ENCODE measurements at places on chromosomes 11 and 22. TPM values are rescaled to one million over a fixed set of nuclear protein-coding genes. Genes with fewer than 3 reads are reported as not detected.

DNA sequence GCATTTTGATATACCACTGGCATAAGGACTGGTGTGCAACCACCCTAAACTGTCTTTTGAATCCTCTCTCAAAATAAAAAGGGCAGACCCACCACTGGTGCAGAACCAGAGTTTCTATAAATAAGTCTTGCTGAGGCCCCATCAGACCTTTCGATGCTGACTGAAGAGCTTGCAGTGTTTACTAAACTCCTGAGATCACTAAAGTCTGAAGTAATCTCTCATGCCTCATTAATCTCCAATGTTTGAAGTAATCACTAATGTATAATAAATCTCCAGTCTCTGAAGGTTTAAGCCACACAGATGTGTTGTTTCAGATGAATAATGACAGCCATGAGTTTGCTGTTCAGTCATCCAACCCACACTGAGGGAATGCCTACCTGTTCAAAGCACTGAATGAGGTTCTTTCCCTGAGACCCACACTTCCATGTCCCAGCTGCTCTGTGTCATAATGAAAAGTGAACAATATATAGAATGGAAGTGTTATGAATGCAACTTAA, 50.6 kb upstream of the DEUP1 start:
- H3K27me3 ChIP-seq: no peaks in the 10 kb centered on the region
- DNase-seq: no peak
- no peak overlapping the region for H3K4me3 ChIP-seq
- H3K36me3 ChIP-seq: no peaks in the 10 kb centered on the region

Gene TOLLIP
- 55.1 TPM for total RNA-seq

- H3K27ac ChIP-seq: no peak overlapping the region
- no peaks in the 10 kb centered on the region for H3K4me1 ChIP-seq
- no peaks in the 10 kb centered on the region for H3K36me3 ChIP-seq
- H3K27me3 ChIP-seq: peaks cover 50% of the 10 kb centered on the region
Measured at GRCh38 chr11:19409307-19409706, 168.6 kb upstream of the E2F8 start.

Gene SHISAL1
- not detected for total RNA-seq

Gene MS4A6A
- total RNA-seq: not detected

Gene MMP11
- total RNA-seq: 2.7 TPM

- H3K36me3 ChIP-seq: no peaks in the 10 kb centered on the region
- peaks cover 10% of the 10 kb centered on the region for H3K4me1 ChIP-seq
- H3K27ac ChIP-seq: no peak overlapping the region
- peak overlapping the region; percentile 62 for H3K4me3 ChIP-seq
Measured at GRCh38 chr11:67023957-67024353, 1.0 kb downstream of the SYT12 start.

DNA sequence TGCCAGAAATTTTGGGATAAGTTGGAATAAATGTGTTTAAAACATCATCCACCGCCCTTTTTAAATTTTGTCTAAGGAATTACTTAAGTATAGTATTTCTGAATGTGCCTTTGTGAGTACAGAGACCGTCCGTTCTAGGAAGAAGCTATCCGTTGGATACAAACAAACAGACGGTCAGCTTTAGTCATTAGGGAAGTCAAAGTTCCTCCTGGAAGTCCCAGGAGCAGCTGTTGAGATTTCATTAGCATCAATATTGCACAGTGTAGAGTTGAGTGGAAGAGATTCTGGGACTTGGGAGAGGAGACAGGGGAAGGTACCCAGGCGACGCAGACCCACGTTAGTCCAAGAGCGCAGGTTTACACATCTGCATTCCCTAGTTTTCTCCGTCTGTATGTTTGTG, 15.7 kb upstream of the ADSL start:
- H3K36me3 ChIP-seq: peaks cover 17% of the 10 kb centered on the region
- H3K4me3 ChIP-seq: no peak overlapping the region
- peaks cover 28% of the 10 kb centered on the region for H3K4me1 ChIP-seq
- no peak for DNase-seq
- H3K27me3 ChIP-seq: no peaks in the 10 kb centered on the region

GRCh38 chr11:14240221-14240620, 118.8 kb downstream of the RRAS2 start:
- no peaks in the 10 kb centered on the region for H3K36me3 ChIP-seq
- no peak overlapping the region for H3K27ac ChIP-seq
- no peak overlapping the region for H3K4me3 ChIP-seq
- no peaks in the 10 kb centered on the region for H3K4me1 ChIP-seq

GRCh38 chr11:46942172-46942571, 5.6 kb downstream of the CSTPP1 start:
- H3K36me3 ChIP-seq: peaks cover 4% of the 10 kb centered on the region
- H3K4me3 ChIP-seq: no peak overlapping the region
- peaks cover 8% of the 10 kb centered on the region for H3K4me1 ChIP-seq
- no peaks in the 10 kb centered on the region for H3K27me3 ChIP-seq
- DNase-seq: no peak
- no peak overlapping the region for H3K27ac ChIP-seq

Gene ZNF280B
- 0.29 TPM for total RNA-seq

GRCh38 chr11:115803073-115803740, 299.0 kb upstream of the CADM1 start:
- no peaks in the 10 kb centered on the region for H3K36me3 ChIP-seq
- no peaks in the 10 kb centered on the region for H3K27me3 ChIP-seq
- no peaks in the 10 kb centered on the region for H3K4me1 ChIP-seq
- H3K4me3 ChIP-seq: no peak overlapping the region
- no peak overlapping the region for H3K27ac ChIP-seq

DNA sequence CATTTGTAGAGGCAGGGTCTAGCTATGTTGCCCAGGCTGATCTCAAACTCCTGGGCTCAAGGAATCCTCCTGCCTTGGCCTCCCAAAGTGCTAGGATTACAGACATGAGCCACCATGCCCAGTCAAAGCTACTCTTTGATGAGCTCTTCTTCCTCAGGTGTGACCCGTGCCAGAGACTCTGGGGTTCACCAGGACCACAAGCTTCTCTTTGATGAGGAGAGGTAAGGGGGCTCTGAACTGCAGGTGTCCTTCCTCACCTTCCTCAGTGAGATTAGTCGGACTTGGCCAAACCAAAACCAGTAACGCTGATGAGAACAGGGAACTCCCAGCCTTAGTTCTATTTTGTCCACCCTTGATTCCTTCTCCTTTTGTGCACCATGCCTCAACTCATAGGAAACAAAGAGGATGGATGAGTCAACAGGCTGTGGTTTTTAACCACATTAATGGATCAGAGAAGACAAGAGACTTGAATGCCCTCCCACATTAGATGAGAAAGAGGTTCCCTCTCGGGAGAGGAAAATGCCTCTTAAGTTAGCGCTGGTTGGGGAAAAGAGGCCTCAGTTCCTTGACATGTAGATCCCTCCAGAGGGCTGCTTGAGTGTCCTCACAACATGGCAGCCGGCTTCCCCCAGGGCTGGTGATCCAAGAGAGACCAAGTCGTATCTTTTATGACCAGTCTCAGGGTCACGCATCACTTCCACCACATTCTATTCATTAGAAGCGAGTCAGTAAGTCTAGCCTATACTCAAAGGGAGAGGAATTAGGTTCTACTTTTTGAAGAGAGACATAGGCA, 25.7 kb upstream of the CTR9 start:
- peaks cover 2% of the 10 kb centered on the region for H3K27me3 ChIP-seq
- H3K4me1 ChIP-seq: peaks cover 49% of the 10 kb centered on the region
- H3K4me3 ChIP-seq: 0 out of 2 replicates have a peak overlapping the region, but pooled peaks have one; percentile 30

DNA sequence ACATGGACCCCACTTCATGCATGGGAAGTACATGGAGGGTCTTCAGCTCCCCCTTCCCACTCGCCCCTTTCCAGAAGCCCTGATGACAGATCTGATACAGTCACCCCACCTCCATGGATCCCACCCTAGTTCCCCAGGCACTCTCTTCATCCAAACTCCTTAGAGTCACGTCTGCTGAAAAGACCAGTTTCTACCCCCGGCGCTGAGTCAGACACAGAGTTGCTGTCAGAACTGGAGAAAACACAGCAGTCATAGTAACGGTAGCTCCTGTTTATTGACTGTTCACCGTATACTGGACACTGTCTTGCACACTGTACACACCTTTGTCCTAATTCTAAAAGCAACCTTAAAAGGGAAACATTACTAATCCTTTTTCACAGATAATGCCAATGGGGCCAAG, 29.1 kb downstream of the DRD2 start:
- no peak for DNase-seq
- H3K36me3 ChIP-seq: no peaks in the 10 kb centered on the region
- peaks cover 4% of the 10 kb centered on the region for H3K27me3 ChIP-seq
- no peak overlapping the region for H3K4me3 ChIP-seq

GRCh38 chr22:30920407-30920806, 48.2 kb downstream of the MORC2 start:
- H3K27ac ChIP-seq: no peak overlapping the region
- DNase-seq: peak; percentile 37
- H3K4me1 ChIP-seq: peaks cover 16% of the 10 kb centered on the region
- H3K27me3 ChIP-seq: peaks cover 4% of the 10 kb centered on the region
- peaks cover 5% of the 10 kb centered on the region for H3K36me3 ChIP-seq
- peak overlapping the region; percentile 44 for H3K4me3 ChIP-seq

DNA sequence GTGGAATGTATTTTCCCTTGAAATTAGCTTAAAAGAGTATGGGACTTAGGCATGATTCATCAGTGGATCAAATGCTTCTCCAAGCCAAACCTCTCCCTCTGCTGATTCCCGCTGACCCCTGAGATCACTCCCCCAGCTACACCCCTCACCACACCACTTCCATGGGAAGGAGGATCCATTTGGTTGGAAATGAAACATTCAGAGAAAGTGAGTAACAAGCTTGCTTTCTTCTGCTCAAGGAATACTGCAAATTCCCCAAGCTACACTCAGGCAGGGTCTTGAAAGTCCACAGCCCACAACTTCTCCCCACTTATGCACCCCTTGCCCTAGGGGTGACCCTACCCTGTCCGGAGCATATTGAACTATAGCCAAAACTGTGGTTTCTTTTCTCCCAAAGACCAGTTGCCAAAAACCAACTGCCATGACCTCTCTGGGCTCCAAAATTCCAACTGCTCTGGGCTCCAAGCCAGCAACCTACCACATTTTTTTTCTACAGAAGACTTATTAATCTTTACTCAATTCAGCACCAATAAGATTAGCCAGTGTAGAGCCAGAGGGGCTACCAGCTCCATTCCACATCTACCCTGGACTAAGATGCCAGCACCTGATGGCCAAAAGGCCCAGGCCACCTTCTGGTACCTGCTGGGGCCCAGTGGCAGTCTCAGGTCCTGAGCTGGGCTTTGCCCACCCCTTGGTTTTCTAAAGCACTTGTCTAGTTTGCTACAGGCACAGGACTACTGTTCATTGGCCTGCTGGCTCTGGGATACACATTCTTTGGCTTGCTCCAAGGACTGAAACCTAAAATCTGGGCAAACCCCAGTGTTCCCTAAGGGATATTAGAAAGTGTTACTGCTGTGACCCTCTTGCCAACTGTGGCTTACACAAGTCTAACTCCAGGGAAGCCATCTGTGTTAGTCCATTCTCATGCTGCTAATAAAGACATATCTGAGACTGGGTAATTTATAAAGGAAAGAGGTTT, 101.1 kb downstream of the MICAL3 start:
- H3K4me3 ChIP-seq: peak overlapping the region; percentile 60
- no peaks in the 10 kb centered on the region for H3K4me1 ChIP-seq
- peak overlapping the region; percentile 76 for H3K27ac ChIP-seq
- no peaks in the 10 kb centered on the region for H3K27me3 ChIP-seq
- H3K36me3 ChIP-seq: no peaks in the 10 kb centered on the region
- peak; percentile 72 for DNase-seq

DNA sequence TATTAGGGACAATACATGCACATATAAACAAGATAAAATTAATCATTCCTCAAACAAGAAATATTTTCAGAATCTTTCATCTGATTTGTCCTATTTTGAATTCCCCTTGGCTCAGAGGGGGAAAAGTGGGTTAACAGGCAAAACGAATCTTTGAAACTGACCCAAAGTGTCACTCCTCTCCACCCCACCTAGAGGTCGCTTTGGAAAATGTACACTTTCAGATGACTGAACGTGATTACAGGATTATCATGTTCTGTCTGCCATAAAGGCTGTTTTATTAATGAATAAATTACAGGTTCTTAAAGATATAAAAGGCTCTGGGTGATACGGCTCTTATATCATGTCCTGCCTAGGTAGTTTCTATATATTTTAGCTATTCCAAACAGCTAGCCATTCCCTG, 1735.0 kb downstream of the LRRC4C start:
- H3K36me3 ChIP-seq: no peaks in the 10 kb centered on the region
- no peaks in the 10 kb centered on the region for H3K27me3 ChIP-seq
- H3K27ac ChIP-seq: no peak overlapping the region
- DNase-seq: no peak

Gene ARHGAP20
- 1.2 TPM for total RNA-seq

Gene PIH1D2
- 0.74 TPM for total RNA-seq

Gene KIRREL3
- 29.9 TPM for total RNA-seq

DNA sequence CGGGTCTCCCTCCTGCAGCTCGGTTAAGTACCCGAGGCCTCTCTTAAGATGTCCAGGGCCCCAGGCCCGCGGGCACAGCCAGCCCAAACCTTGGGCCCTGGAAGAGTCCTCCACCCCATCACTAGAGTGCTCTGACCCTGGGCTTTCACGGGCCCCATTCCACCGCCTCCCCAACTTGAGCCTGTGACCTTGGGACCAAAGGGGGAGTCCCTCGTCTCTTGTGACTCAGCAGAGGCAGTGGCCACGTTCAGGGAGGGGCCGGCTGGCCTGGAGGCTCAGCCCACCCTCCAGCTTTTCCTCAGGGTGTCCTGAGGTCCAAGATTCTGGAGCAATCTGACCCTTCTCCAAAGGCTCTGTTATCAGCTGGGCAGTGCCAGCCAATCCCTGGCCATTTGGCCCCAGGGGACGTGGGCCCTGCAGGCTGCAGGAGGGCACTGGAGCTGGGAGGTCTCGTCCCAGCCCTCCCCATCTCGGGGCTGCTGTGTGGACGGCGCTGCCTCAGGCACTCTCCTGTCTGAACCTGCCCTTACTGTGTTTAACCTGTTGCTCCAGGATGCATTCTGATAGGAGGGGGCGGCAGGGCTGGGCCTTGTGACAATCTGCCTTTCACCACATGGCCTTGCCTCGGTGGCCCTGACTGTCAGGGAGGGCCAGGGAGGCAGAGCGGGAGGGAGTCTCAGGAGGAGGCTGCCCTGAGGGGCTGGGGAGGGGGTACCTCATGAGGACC, 25.0 kb downstream of the FADS3 start:
- no peak overlapping the region for H3K27ac ChIP-seq
- DNase-seq: no peak
- no peak overlapping the region for H3K4me3 ChIP-seq
- H3K36me3 ChIP-seq: no peaks in the 10 kb centered on the region

Gene OLFML1
- not detected for total RNA-seq

DNA sequence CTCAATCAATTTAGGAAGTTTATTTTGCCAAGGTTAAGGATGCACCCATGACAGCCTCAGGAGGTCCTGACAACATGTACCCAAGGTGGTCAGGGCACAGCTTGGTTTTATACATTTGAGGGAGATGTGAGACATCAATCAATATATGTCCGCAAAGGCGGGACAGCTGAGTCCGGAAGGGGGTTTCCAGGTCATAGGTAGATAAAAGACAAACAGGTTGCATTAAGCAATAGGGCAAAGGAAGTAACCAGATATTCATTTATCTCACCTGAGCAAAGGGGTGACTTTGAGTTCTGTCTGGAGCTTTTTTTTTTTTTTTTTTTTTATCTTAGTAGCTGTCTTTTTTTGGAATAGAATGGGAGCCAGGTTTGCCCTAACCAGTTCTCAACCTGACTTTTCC, 2.0 kb upstream of the TRIM34 start:
- no peak overlapping the region for H3K4me3 ChIP-seq
- DNase-seq: no peak
- H3K27ac ChIP-seq: peak overlapping the region; percentile 98
- H3K27me3 ChIP-seq: no peaks in the 10 kb centered on the region

Gene KCNJ1
- total RNA-seq: not detected

GRCh38 chr11:79396674-79397073, 44.2 kb downstream of the TENM4 start:
- peak overlapping the region; percentile 51 for H3K4me3 ChIP-seq
- no peaks in the 10 kb centered on the region for H3K36me3 ChIP-seq

- peaks cover 33% of the 10 kb centered on the region for H3K36me3 ChIP-seq
- DNase-seq: no peak
- H3K4me1 ChIP-seq: peaks cover 70% of the 10 kb centered on the region
- H3K27me3 ChIP-seq: peaks cover 1% of the 10 kb centered on the region
- H3K27ac ChIP-seq: peak overlapping the region; percentile 37
Measured at GRCh38 chr22:42957958-42958357, 57.0 kb downstream of the PACSIN2 start.
